Left kidney (tissue), 8 donors: ENCODE measurements at places on chromosomes 3 and 15.

GRCh38 chr15:77027697-77028450 is 32.9 kb downstream of the PSTPIP1 start:
- DNase-seq: no peak

DNA sequence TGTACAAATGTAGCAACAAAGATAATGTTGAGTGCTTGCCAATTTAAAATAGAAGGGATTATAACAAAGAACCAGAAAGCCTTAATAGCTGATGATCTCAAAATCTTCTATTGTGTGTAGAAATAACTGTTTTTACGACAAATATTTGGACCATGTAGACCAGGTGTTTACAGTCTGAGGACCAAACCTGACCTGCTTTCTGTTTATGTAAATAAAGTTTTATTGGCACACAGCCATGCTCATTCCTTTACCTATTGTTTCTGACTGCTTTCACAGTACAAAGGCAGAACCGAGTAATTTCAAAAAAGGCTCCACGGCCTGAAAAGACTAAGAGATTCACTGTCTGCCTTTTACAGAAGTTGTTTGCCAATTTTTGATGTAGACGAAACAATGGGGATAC is 91.8 kb downstream of the GOLIM4 start:
- DNase-seq: no peak

DNA sequence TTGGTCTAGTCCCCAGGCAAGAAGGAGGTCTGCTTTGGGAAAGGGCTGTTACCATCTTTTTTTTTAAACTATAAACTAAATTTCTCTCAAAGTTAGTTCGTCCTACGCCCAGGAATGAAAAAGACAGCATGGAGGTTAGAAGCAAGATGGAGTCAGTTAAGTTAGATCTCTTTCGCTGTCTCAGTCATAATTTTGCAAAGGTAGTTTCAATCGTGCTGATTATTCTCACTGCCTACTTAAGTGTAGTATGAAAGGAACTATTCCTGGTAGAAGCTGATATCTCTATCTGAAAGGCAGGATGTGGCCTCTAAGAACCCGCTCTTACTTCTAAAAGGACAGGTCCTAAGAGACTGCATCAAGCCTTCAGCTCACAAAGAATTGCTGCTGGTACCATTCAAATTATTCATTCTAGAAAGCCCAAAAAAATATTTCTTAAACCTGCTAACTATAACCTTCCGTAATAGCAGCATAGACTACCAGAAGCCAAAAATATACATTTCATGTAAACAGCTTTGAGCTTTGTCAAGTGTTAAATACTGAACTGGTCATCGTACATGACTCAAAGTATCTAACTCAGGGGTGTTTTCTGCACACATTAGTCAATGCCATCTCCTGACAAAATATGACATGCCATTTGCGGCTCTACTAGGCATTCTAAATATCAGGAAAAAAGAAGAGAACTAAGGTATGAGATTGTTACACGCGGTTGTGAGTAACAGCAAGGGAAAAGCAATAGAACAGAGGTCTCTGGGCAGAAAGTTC is 96.0 kb upstream of the CCDC80 start:
- no peak for DNase-seq

DNA sequence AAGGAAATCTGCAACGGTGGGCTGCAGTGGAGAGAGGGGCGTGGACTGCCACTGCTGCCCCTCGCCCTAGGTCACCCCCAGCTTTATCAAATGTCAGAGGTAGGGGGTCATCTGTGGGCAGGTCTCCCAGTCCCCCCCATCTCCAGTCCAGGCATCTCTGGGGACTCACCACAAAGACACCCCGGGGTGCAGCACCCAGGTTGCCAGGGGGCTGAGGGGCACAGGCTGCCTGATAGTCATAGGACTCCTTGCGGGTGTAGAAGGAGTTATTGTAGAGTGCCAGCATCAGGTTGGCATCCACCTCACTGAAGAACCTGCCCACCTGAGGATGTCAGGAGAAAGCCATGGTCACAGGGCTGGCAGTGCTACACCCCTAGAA is 6.5 kb upstream of the TMEM115 start:
- no peak for DNase-seq

DNA sequence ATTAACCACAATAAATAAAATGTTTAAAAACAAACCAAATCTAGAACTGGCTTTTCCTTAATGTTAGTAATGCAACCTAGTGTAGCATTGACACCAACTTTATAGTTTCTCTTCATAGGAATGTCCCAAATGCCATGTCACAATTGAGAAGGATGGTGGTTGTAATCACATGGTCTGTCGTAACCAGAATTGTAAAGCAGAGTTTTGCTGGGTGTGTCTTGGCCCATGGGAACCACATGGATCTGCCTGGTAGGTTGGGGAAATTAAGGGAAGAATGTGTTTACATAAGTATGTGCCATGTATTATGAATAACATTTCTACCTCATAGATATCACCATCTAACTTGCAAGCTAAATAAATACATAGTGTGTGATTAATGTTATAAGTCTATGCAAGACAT is 84.4 kb upstream of the GOLGA6B start:
- no peak for DNase-seq

GRCh38 chr15:51359981-51360380 is 18.5 kb downstream of the GLDN start:
- DNase-seq: no peak

- no peak for DNase-seq
These were observed 26.3 kb downstream of the MRAS start for GRCh38 chr3:138374573-138375134.

DNA sequence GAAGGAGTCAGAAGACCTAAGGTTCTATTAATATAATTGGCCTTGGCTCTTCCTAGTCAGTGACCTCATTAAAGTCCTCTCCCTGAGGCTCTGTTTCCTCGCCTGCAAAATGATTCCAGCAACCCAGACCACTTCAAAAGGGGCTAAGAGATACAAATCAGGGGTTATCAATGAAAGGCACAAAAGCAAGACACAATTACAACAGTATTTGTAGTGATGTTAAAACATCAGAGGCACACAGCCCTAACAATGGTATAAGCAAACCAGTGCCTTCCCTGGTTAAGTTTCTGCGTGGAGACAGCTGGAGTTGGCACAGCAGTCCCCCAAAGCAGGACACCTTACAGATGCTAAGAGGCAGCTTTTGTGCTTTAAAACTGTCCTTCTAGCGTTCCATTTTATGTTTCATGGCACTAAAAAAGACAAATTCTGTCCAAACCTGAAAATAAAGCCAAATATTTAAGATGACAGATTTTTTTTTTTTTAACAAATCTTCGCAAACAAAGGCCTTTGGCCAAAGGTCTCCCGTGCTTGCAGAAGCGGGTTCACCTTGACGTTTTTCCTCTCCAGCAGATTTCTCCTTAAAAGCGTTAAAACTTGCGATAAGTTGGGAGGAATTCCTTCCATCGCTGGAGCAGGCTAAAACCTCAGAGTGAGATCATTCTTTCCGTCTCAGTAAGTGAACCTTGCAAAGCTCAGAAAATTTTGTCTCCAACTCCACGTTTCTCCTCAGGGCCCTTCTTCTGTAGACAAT is 999 bp downstream of the ZNF280D start:
- DNase-seq: peak; percentile 36

DNA sequence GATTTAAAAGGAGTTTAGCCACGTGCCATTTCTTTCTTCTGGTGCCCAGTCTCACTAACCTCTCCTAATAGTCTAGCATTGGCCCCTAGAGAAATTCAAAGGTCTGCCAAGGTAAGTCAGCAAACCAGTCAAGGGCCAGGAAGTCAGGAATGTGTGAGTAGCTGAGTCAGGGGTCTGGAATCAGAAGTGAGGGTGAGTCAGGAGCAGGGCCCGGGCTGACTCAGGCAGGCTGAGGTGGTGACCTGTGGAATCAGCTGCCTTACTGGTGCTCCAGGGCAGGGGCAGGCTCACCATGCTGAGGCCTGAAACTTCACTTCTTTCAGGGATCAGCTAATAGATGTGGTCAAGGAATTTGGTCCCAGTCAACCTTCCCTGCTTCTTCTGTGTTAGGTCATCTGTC is 105.8 kb upstream of the MYZAP start:
- no peak for DNase-seq

DNA sequence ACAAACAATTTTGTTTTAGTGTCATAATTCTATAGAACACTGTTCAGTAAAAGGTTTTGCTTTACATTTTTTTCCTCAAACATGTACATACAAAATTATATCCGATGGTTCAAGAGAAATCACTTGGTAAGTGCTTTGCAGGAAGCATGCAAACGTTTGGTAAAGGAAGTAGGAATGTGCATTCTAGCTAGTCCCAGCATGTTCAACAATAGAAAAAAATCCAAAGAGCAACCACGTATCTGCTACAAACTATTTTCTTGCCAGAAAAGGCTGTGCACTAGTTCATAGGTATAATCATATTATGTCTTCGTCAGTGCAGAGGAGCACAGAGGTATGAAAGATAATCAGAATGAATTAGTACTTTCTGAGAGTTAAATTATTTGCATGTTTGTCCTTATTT is 58.0 kb downstream of the GPR160 start:
- DNase-seq: no peak

DNA sequence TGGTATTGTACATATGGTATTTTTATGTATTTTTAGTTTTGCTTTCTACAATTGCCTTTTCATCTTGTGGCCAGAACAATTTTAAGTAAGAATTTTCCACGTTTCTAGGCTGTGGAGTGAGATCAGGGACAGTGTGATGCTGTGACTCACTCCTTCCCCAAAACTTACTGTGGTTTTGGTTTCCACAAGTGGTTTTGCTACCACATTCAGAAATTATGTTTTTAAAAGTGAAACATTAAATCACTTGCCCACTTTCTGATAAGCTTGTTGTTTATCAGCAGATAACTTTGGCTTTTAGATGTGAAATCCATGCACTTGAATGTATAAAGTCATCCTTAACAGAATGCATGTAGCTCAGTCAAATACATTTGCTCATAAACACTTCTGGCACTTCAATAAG is 192.2 kb upstream of the THRB start:
- no peak for DNase-seq

DNA sequence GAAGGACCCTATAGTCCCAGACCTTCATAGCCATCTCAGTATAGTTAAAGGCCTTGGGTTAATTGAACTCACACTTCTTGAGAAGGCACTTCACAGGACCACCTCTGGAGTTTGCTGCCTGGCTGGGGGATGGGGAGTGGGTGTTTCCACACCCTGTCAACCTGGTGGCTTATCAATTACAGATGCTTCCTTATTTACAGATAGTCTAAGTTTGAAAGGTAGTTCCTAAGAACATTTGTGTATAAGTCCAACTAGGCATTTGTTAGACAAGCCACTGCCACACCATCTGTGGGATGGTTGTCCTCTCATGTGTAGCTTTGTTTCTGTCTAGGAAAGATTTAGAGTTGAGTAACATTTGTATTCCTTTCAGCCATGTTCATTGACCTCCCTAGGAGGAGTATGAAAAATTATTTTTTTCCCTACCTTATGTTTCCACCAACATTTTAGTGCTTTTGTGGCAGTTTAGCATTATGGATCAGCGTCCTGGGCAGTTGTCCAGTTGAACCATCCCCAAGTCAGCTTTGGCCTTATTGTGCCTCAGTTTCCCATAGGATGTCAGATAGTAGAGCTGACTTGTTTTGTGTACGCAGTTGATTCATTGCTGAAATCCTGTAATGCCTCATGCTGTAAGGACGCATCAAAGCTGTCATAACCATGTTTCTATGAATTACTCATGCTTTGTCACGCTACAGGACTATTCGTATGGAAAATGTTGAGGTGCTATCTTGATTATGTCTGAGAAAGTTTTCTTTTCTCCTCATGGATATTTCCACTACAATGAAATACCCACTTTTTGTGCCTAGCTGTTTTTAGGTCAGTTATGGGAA is 21.2 kb upstream of the SIAH2 start:
- DNase-seq: no peak

DNA sequence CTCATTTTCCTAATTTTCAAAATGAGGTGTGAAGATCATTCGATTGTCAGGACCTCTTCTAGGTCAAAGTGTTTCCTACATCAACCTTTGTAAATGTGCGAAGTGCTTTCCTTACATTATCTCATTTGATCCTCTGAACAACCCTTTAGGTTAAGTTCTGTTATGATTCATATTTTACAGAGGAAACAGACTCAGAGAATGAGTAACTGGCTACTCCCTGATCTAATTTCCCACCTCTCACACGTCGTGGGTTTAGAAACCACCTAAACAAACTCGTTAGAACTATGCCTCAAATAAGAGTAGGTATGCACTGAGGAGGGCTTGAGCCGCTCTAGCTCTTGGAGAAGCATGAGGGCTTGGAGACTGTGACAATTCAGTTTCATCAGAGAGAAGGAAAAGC is 148.6 kb downstream of the CD47 start:
- DNase-seq: no peak

- no peak for DNase-seq
These were observed 42.1 kb downstream of the VGLL4 start for GRCh38 chr3:11601446-11602238.

- DNase-seq: no peak
These were observed 73.3 kb downstream of the SETMAR start for GRCh38 chr3:4376499-4376898.

DNA sequence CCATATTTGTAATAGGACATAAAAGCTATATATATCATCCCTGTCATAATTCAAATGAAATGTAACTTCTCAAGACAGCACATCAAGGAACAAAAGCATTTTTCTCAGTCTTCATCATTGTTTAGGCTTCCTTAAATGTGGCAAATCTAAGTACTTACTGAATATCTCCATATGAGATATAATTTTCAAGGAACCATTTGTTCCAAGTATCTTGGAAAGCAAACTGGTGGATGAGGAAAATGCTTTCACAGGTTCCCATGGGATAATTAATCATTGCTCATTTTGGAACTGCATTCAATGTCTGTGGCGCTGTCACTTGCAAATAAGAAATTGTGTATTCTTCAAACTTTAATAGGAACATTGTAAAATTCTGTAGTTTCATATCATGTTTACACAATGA is 52.6 kb upstream of the ZNF385D start:
- no peak for DNase-seq

- DNase-seq: no peak
These were observed 37.7 kb upstream of the NAALADL2 start for GRCh38 chr3:174821477-174821876.

DNA sequence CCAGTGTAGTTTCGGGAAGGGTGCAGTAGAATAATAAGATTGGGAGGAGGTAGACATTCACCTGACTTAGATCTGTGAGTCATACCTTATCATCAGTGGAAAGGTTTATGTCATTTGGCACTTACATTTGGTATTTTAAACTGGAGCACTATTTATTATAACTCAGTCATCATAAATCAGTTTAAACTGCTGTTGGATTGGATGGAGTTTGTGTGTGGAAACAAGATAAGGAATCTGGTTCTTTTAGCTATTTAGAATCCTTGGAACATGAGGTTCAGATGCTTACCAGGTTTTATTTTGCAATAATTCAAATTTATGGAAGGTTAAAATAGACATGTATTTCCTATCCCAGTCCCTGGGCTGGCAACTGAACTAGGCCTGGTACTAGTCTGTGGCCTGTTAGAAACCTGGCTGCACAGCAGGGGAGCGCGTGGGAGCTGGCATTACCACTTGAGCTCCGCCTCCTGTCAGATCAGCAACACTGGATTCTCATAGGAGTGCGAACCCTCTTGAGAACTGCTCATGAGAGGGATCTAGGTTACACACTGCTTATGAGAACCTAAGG is 34.5 kb downstream of the ZFAND6 start:
- DNase-seq: no peak

- DNase-seq: no peak
These were observed 1037.0 kb upstream of the CFAP20DC start for GRCh38 chr3:60086811-60087210.
